Fibroblast of the aortic adventitia (primary cell): ENCODE measurements at places on chromosomes 7 and 10.
A peak's percentile ranks its signal among the peaks of the same experiment; 100 is the strongest.

- DNase-seq: no peak
Measured at GRCh38 chr7:127678337-127678736, 26.3 kb downstream of the SND1 start.

DNA sequence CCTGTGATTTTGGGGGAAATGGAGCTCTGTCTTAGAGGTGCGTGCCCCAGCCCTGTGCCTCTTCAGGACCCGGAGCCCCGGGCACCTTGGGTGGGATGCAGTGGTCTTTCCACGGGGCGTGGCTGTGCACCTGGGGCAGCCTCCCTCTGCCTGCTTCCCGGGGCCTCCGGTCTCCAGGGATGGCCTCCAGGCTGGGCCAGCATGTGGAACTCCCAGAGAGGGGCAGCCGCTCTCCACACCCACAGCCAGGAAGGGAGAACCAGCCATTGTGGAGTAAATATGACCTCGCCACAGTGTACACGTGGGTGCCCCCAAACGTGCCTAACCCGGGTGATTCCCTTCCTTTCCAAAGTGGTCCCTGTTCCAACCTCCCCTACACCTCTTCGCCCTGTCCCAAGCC is 52.6 kb downstream of the JAKMIP3 start:
- DNase-seq: no peak

GRCh38 chr10:48431871-48432270 is 125.4 kb downstream of the MAPK8 start:
- peak; percentile 24 for DNase-seq

- no peak for DNase-seq
Measured at GRCh38 chr7:156544919-156545715, 95.5 kb upstream of the RNF32 start.

DNA sequence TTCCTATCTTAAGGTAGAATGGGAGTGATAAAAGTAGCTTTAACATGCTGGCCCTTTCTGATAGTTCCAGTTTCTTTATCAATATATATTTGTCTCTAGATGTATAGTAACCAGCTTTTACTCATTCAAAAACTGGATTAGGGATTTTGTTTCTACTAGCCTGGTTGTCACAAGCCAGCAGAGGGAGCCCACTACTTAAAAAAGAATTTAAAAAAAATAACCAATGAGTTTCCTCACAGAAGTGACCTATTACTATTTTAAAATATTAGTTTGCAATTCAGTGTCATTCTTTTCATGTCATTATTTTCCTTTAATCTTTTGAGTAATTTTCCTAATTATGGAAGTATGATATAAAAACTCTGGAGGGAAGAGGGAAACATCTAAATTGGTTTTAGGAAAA is 142.1 kb downstream of the PHTF2 start:
- peak; percentile 63 for DNase-seq

- no peak for DNase-seq
Measured at GRCh38 chr7:27409776-27410175, 167.2 kb downstream of the EVX1 start.

GRCh38 chr7:82359426-82359825 is 84.2 kb downstream of the CACNA2D1 start:
- no peak for DNase-seq

GRCh38 chr7:18458830-18459229 is 36.7 kb upstream of the HDAC9 start:
- DNase-seq: peak; percentile 10

GRCh38 chr7:155965010-155965409 is 152.7 kb upstream of the SHH start:
- no peak for DNase-seq

DNA sequence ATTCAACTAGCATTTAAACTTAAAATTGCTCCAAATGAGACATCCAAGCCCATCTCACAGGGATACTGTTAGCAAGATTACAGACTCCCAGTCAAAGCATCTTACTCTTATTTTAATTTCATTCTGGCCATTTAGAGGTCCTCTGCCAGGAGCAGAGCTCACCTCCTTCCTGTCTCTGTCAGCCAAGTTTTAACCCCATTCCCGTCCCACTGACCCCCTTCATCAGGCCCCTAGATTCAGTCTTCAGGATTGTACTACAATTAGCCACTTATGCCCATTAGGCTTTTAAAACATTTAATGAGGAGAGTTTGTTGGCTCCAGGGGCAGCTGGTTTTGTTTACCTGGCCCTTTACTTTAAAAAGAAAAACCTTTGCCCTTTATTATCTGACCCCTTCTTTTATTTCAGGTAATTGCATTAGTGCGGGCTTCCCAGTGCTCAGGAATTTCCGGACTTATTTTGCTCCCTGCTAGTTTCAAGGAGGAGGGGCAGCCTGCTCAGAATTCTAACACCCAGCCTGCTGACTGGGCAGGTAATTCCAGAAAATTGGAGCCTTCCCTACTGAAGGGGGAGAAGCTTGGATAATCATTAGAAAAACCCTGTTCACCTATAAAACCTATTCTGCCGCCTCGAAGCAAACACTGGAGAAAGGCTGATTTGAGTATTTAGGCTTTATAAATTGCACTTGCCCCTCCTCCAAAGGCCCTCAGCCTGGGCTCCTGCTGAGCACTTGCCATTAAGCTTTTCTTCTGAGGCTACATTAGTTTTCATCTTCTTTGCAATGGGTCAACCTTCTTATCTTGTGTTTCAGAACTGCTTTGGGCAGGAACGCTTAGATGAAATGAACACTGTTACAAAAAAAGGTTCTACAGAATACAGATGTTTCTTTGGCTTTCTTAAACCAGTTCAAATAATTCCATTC is 200.5 kb upstream of the HPS1 start:
- no peak for DNase-seq
